ENCODE measurements at places on chromosomes 1 and 21. TPM values are rescaled to one million over a fixed set of nuclear protein-coding genes. Genes with fewer than 3 reads are reported as not detected.

ASCL5 gene
- polyA plus RNA-seq: 0.47 TPM

OR2L5 gene
- not detected for polyA plus RNA-seq

TMEM125 gene
- polyA plus RNA-seq: 43.9 TPM

DNA sequence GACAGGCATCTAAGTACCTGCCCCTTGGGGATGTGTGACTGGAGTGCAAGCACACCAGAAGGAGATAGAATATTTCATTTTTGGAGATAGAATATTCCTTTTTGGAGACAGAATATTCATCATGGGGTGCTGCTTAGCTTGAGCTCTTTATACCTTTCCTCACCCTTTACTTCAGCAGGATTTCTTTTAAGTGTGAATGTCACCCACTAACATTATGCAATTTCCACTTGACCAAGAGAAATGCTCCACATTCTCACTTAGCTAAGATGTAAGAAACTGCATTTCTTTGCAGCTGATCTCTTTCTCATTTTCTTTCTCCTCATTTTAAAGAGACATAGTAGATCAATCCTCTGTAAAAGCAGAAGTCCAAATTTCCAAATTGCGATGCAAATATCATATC, 436.7 kb downstream of the NCAM2 start:
- H3K4me1 ChIP-seq: no peaks in the 10 kb centered on the region
- H3K27ac ChIP-seq: no peak overlapping the region
- no peak overlapping the region for H3K4me3 ChIP-seq

- H3K36me3 ChIP-seq: no peaks in the 10 kb centered on the region
- no peaks in the 10 kb centered on the region for H3K4me1 ChIP-seq
- H3K27ac ChIP-seq: no peak overlapping the region
- peak; percentile 51 for DNase-seq
- H3K4me3 ChIP-seq: no peak overlapping the region
Measured at GRCh38 chr1:53084589-53084971, 22.6 kb downstream of the PODN start.

- DNase-seq: no peak
- H3K4me1 ChIP-seq: no peaks in the 10 kb centered on the region
- H3K27me3 ChIP-seq: peaks cover 15% of the 10 kb centered on the region
- no peaks in the 10 kb centered on the region for H3K36me3 ChIP-seq
Measured at GRCh38 chr21:41111681-41112080, 56.3 kb upstream of the BACE2 start.

DNA sequence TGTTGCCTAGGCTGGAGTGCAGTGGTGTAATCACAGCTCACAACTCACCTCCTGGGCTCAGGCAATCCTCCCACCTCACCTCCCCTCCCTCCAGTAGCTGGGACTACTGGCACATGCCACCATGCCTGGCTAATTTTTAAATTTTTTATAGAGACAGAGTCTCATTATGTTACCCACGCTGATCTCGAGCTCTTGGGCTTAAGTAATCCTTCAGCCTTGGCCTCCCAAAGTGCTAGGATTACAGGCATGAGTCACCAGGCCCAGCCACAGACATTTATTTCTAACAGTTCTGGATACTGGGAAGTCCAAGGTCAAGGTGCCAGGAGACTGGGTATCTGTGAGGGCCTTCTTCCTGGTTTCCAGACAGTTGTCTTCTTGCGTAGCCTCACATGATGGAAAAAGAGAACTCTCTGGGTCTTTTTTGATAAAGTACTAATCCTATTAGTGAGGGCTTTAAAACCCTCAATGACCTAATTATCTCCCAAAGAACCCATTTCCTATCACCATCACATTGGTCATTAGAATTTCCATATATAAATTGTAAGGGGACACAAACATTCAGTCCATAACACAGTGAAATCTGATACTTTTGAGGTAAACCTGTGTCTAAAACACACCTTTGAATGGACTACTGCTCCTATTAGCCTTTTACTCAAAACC, 67.9 kb downstream of the PHACTR4 start:
- peak overlapping the region; percentile 42 for H3K4me3 ChIP-seq
- no peaks in the 10 kb centered on the region for H3K27me3 ChIP-seq
- H3K4me1 ChIP-seq: peaks cover 10% of the 10 kb centered on the region
- no peaks in the 10 kb centered on the region for H3K36me3 ChIP-seq
- no peak for DNase-seq
- H3K27ac ChIP-seq: peak overlapping the region; percentile 83

GRCh38 chr1:66542811-66543767, 9.1 kb downstream of the SGIP1 start:
- H3K27me3 ChIP-seq: no peaks in the 10 kb centered on the region
- no peak overlapping the region for H3K4me3 ChIP-seq
- H3K27ac ChIP-seq: peak overlapping the region; percentile 47
- H3K36me3 ChIP-seq: no peaks in the 10 kb centered on the region
- H3K4me1 ChIP-seq: no peaks in the 10 kb centered on the region
